ENCODE measurements at places on chromosomes 11 and 22.

DNA sequence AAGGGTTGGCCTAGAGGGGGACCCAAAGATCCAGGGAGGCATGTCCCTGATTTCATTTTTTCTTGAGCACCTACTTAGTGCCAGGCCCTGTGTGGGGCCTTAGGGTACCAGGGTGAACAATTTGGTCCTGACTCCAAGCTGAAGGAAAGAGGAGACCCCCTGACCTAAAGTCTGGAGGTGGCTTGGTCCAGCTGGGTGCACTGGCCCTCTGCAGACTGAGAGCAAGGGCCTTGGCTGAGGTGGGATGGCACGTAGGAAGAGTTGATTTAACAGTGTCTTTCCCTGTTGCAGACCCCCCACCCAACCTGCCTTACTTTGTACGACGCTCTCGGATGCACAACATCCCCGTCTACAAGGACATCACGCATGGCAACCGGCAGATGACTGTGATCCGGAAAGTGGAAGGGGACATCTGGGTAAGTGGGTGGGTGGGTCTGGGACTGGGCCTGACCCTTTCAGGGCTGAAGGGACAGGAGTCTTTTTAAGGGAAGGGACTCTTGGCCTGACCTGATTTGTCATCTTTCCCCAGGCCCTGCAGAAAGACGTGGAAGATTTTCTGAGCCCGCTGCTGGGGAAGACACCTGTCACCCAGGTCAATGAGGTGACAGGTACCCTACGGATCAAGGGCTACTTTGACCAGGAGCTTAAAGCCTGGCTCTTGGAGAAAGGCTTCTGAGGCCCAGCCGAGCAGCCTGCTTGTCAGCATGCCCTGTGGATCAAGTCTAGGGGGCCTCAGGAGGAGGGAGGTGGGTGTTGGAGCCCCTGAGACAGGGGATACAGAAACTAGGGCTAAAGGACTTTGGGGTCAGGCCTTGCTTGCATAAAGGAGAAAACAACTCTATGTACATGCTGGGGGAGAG, 3.3 kb downstream of the MRPL49 start:
- no peak for DNase-seq

GRCh38 chr22:49969751-49970527, 9.4 kb downstream of the PIM3 start:
- DNase-seq: no peak

DNA sequence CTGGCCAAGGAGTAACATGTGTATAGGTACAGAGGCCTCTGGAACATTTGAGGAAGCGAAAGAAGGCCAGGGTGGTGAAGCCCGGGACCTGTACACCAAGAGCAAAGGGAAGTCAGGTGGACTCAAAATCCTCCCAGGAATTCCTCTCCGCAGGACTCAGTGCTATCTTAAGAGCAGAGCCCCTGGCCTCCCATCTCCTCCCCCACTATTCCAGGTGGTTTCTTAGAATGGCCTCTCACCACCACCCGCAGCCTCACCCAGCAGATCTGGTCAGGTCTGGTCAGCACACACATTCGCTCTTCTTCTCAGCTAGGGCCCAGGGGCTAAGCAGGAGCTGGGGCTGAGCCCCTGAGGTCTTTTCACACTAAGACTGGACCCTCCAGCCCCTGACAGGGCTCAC, 59.1 kb downstream of the SCGB1A1 start:
- no peak for DNase-seq

DNA sequence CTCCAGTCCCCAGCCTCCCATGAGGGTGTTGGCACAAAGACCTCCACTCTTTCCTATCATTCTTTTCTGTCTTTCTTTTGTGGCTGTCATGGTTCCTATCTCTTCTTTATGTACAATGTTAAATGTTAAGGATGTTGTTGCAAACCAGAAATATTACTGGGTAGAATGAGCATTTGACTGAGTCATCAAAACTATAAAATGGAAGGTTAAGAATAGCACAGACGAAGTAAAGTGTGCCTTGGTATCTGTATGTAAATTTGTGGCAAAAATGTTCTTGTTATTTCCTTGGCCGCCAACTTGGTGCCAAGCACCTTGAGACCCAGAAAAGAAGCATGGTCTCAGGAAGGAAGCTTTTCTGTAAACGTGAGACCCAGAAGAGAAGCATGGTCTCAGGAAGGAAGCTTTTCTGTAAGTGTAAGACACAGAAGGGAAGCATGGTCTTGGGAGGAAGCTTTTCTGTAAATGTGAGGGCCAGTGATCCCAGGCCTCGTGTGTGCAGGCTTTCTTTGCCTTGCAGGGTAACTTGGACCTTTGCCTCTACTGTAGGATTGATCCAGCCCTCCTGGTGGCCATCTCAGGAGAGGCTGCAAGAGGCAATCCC, 6.7 kb upstream of the PKP3 start:
- DNase-seq: no peak

- DNase-seq: no peak
Observed at GRCh38 chr11:122659676-122660554, 4.4 kb downstream of the UBASH3B start.

DNA sequence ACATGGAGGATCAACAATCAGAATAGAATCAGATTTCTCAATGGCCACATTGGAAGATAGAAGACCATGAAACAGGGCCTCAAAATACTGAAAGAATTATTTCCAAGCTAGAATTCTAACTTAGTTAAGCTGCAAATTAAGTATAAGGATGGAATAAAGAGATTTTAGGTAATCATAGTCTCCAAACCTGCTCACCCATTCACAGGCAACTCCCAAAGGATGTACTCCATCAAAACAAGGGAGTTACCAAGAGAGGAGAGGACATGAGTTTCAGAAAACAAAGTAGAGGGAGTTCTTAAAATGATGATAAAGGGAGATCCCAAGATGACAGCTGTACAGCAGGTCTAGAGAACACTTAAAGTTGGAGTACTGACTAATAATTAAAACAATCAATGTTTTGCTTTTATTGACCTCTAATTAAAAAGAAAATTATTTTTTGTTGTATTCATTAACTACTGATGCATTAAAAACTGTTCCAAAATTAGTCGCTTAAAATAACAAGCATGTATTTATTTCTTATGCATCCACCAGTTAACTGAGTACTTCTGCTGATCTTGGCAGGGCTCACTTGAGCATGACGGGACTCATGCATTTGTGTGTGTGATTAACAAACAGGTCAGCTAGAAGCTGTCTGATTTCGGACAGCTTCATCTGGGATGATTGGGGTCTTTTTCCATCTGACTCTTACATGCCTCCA, 95.6 kb downstream of the CD44 start:
- no peak for DNase-seq

DNA sequence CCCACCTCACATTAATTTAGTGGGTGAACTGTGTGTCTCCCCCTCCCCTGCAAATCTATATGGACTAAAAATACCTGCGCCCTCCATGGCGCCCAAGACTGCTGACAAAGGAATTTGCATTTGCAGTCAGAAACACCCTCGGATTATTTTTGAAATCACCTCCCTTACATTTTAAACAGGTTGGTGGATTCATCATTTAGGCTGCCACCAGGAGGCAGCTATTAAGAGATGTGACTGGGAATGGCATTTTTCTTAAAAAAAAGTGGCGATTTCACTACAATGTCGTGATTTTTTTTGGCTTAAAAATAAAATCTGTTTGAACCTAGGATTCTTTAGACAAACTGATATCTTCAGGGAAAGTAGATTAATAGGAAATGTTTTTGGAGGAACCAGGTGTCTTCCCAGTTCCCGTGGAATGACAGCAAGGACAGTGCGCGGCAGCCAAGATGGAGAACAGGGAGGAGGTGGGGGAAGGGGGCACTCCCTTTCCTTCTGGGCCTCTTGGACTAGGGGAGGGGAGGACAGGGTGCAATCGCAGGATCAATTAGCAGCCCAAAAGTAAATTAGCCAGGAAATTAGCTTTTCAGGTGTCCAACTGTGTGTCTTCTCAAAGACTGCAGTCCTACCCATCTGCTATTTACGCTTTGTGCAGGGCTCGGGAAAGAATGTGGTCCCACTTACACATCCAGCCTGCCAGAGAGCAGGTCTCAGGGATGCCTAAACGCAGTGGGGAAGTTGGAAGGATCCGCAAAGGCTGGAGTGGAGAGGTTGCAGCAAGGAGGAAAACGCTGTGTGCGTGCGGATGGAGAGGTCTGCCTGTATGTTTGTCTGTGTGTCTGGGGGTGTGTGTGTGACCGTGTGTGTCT, 496.4 kb downstream of the NTM start:
- no peak for DNase-seq

DNA sequence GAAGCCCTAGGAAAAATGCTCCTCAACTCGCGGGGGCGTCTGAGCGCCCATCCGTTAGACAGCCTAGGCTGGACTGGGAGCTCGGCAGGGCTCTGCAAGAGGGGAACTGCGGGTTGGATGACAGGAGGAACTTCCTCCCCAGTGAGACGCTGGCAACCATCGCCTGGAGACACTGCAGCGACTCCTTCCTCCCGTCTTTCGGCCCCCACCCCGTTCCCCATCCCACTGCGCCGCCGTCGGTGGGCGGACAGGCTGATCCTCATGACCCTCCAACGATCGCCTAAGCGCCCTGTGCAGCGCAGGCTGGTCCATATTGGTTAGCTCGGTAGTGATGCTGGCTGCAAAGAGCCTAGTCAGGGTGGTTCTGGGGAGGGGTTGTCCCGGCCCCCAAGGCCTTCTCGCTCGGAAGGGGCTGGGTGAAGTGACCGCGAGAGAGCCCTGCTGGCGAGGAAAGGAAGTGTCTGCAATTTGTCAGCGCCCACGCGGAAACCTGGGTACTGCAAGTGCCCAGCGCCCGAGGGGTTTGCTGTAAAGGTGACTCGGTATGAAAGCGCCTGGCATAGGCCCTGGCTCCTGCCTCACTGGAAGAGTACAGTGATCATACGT, 638 bp downstream of the NRGN start:
- no peak for DNase-seq

GRCh38 chr22:29719899-29720645, at the start of gene CABP7:
CABP7 (plus strand) TSS chr22:29720003; CDS start chr22:29720425, 422 bp downstream.
- no peak for DNase-seq

GRCh38 chr22:33553493-33553892, 366.8 kb downstream of the LARGE1 start:
- DNase-seq: no peak

DNA sequence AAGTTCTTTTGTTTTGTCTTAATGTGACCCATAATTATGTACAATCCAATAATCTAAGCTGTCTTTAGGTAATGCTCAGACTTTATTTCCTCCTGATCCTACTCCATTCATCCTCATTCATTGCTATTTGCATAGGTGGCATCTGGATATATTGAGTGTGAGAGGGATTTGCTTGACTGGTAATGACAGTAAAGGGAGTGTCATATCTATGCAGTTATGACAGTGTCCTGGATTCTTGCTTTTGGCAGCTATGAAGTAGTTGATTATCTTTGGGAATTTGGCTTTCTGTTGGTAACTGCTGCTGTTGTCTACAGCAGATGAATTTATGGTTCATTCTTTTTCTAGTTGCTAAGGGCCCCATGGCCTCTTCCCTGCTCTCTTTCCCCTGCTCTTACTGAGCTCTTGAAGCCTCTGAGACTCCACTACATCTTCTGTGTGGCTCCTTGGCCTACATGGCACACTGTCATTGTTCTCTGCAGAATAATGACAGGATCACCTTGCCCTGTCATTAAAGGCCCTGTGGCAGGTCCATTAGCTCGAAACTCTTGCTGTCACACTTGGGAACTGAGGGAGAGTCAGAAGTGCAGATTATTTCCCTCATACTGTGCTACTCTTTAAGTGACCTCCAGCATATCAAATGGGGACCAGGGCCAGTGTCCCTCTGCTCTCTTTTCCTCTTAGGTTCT, 20.1 kb upstream of the ACAT1 start:
- DNase-seq: no peak

- no peak for DNase-seq
Observed at GRCh38 chr11:122096272-122097112, 19.5 kb downstream of the BLID start.

GRCh38 chr22:43269246-43269645, 73.9 kb downstream of the SCUBE1 start:
- DNase-seq: no peak

DNA sequence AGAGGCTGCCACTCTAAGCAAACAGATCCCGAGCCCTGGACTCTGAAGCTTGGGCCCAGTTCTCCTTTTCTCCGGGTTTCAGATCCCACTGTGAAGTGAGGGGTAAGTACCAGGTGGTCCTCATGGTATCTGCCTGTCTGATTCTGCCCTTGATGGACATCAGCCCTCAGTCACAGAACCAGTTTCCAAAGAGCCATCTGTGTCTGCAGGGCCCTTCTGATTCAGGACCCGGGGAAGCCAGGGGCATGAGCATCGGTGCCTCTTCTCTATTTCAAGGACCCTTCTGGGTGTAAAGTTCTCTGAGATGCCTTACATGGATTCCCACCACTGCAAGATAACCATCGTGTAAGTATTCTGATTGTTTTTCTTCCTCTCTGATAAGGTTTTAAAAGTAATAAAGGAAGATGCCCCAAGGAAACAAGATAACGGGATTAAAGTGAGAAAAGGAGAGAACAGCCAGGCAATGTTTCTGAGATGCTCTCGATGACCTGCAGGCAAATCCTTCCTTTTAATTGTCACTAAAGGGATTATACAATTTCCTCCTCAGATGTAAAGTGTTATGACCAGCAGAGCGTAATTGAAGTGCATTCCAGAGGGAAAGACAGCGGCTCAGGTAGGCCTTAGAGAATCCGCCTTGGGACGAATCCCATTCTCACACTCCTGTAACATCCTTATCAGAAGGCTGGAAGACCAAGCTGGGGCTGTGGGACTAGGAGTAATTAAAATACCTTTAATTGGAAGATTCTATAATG, 924.3 kb downstream of the TBC1D22A start:
- DNase-seq: no peak

- DNase-seq: no peak
Observed at GRCh38 chr22:24587251-24587650, 5.6 kb downstream of the LRRC75B start.

GRCh38 chr22:48045369-48045768, 1282.9 kb downstream of the TBC1D22A start:
- DNase-seq: no peak

DNA sequence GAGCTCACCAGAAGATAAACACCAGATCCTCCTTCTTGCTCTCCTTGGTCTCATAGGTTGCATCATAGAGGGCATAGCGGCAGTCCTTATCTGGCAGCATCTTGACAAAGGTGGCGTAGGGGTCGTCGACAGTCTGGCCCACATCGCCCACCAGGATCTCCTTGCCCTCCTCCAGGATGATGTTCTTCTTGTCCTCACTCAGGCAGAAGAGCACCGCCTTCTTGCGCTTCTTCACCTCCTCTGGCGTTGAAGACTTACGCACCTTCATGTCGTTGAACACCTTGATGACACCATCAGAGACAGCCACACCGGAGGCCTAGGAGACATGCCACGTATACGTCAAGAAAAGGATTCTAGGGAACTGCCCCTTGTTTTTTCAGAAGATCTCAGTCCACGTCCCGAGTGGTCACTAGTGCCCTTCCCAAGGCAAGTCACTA, 2.0 kb downstream of the CFL1 start:
- DNase-seq: no peak

DNA sequence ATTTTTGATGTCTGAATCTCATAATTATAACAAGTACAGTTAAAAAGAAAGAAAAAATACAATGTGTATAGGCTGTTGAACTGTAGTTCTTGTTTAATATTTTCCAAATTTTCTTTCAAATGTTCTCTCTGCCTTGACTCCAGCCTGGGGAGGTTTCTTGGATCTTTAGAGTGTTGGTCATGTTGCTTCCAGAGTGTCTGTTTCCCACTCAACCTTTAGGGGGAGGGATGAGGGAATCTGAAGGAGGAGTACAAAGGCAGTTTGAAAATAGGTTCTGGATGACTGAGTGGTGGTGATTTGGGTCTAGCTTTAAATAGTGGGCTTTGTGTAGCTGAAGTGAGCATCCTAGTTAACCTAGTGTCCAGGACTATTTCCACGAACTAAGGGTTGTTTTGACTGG, 2.0 kb downstream of the CTNND1 start:
- no peak for DNase-seq

- DNase-seq: peak; percentile 51
Observed at GRCh38 chr22:49724893-49725489, 102.7 kb downstream of the BRD1 start.

- peak; percentile 88 for DNase-seq
Observed at GRCh38 chr22:38755155-38755910, 465 bp downstream of the SUN2 start.
